ENCODE measurements at places on chromosomes 7 and 10.

DNA sequence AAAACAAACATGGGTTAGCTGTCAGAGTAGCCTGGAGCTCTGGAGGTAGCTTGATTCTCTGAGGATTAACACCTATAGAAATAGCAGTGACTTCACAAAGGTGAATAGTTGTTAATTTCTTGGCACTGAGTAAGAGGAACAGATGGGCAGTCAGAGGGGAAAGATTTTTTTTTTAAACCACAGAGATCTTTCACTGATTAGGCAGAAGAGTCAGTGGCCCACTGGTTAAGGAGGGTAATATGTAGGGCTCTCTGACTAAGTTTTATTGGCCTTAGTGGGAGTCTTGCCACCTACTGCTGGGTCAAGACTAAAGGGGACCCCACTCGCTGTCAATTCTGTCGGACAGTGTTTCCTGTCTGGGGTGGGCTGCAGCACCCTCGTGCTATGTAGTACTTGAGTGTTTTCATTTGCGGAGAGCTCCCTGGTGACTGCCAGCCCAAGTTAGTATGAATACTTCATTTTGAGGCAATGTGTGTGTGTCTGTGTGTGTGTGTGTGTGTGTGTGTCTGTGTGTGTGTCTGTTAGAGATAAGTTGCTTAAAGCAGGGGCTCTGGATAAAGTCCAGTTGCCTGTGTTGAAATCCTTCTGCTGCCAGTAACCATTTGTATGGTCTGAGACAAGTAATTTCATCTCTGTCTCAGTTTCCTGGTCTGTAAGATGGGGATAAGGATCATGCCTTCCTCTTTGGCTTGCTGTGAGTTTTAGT is 145.2 kb downstream of the ARID5B start:
- DNase-seq, result peak; percentile 64
- peaks cover 69% of the 10 kb centered on the region for H3K36me3 ChIP-seq
- H3K4me1 ChIP-seq, result peaks cover 96% of the 10 kb centered on the region
- peak overlapping the region; percentile 100 for H3K27ac ChIP-seq

DNA sequence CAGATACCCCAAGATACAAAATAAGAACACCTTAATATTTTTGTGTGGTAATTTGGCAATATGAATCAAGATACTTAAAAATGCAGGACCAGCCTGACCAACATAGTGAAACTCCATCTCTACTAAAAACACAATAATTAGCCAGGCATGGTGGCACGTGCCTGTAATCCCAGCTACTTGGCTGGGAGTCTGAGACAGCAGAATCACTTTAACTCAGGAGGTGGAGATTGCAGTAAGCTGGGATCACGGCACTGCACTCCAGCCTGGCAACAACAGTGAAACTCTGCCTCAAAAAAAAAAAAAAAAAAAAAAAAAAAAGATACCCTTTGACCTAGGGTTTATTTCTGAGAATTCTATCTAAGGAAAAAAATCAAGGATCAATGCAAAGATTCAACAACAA is 450.7 kb downstream of the SORCS1 start:
- H3K36me3 ChIP-seq, result no peaks in the 10 kb centered on the region
- no peaks in the 10 kb centered on the region for H3K27me3 ChIP-seq
- DNase-seq, result no peak
- no peaks in the 10 kb centered on the region for H3K4me1 ChIP-seq
- H3K4me3 ChIP-seq, result no peak overlapping the region
- H3K27ac ChIP-seq, result no peak overlapping the region

DNA sequence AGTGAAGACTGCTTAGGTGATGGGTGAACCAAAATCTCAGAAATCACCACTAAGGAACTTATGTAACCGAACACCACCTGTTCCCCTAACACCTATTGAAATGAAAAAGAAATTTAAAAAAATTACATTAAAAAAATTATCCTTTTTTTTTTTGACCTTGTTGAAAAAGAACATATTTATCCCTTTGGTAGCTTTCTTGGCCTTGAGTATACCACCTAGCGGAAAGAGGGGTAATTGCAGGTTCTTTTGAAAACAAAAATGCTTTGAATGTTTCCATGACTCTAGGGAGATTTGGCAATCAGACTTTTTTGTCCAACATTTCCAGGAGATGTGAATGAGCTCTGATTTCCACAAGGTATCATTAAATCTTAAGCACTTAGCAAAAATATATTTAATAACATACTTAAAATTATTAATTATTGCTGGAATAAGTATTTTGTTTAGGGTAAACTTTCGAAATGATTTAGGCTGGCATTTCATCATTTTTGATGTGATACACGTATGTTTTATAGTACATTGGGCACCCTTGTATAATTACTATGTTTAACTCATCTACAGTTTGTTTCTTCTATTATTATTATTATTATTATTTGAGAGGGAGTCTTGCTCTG is 47.0 kb upstream of the ELMO1 start:
- H3K4me3 ChIP-seq, result no peak overlapping the region
- no peaks in the 10 kb centered on the region for H3K27me3 ChIP-seq
- H3K36me3 ChIP-seq, result no peaks in the 10 kb centered on the region
- H3K4me1 ChIP-seq, result peaks cover 10% of the 10 kb centered on the region
- no peak for DNase-seq

DNA sequence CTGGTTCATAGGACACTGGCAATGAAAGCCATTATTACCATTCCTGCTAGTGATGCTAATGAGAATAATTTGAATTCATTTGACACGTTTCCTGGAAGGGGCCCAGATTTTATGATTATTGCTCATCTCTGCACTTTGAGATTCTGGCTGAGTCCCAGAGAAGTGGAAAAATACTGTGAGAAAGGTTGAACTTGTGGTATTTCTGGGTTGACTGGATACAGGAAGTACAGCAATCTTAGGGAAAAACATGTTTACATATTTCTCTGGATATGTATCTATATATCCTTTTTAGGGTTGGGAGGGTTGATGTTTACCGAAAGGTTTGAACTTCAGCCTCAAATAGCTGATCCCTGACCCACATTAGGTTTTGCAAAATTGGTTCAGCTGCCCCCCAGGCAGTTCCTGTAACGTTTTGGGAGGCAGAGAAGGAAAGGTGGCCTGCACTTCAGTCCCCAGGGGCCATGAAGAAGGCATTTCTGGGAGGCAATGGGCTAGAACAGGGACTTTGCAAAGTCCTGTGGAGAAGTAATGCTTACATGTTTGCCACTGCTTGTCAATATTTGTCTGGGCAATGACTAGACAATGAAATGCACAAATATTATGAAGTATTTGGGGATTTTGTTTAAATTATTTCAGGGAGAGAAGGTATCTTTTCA is 253.7 kb upstream of the PITRM1 start:
- no peak overlapping the region for H3K27ac ChIP-seq
- no peak for DNase-seq
- no peak overlapping the region for H3K4me3 ChIP-seq
- H3K4me1 ChIP-seq, result peaks cover 18% of the 10 kb centered on the region
- peaks cover 12% of the 10 kb centered on the region for H3K27me3 ChIP-seq
- H3K36me3 ChIP-seq, result no peaks in the 10 kb centered on the region

- no peak for DNase-seq
- no peaks in the 10 kb centered on the region for H3K4me1 ChIP-seq
- H3K36me3 ChIP-seq, result no peaks in the 10 kb centered on the region
- H3K27ac ChIP-seq, result no peak overlapping the region
- H3K4me3 ChIP-seq, result no peak overlapping the region
These were observed 241.9 kb upstream of the SLC26A5 start for GRCh38 chr7:103687951-103688350.

DNA sequence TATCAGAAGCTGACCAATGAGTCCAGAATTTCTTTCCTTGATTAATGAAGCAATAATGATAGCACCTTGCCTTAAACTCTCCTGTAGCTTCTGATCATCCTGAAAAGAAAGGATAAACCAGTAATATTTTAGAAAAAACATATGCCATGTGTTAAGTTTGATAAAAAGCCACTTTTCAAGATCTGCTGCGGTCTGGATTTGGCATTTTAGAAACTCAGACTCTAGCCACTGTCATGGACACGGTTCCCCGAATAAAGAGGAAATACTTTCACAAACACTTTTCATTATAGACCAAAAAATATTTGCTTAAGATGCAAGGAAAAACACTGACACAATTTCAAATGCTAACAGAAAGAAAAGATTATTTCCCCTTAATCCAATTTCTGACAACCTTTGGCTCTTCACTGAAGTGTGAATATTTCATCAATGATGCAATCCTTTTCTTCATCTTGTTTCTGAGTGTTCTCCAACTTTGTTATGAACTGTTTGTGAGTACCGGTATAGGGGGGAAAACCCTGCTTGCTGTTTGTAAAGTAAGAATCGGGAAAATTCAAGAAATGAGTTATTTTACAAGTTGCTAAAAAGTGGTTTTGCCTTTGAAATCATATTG is 329.5 kb downstream of the CRPPA start:
- H3K36me3 ChIP-seq, result no peaks in the 10 kb centered on the region
- H3K4me3 ChIP-seq, result no peak overlapping the region
- H3K4me1 ChIP-seq, result no peaks in the 10 kb centered on the region
- no peaks in the 10 kb centered on the region for H3K27me3 ChIP-seq
- DNase-seq, result no peak

DNA sequence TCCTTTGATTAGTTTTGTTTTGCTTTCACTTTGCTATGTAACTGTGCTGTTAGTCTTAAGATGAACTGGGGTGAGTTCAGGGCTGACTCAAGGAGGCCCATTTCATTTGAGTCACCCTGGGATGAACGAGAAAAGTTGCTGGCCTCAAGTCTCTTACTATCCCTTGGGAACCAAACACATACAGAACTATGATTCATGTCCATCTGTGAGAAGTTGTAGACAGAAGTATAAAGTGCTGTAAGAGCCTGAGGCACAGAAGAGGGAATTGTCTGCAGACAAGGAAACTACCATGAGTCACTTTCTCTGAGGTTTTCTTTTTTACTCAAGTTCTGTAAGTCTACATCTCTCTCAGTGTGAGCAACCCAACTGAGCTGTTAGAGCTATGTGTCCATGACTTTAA is 179.8 kb upstream of the CSTF2T start:
- peaks cover 20% of the 10 kb centered on the region for H3K4me1 ChIP-seq
- H3K27me3 ChIP-seq, result no peaks in the 10 kb centered on the region
- no peak for DNase-seq
- no peaks in the 10 kb centered on the region for H3K36me3 ChIP-seq

DNA sequence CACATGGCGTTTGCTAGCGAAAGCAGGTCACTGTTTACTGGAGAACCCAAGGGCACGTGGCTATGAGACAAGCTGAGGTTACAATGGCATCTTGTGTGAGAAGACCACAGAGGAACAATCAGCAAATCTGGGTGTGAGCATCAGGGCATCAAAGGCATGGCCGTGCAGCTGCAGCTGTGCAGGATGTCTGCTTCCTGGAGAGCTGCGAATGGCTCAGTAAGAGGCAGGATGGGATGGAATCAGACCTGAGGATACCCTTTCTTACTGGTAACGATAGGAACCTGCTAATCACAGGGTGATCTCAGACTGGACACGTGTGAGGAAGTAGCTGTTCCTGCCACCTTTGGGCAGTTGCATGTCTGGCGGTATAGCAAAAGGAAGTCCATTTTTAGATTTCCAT is 119.5 kb downstream of the RNF216 start:
- H3K27ac ChIP-seq, result peak overlapping the region; percentile 61
- no peak for DNase-seq
- peaks cover 60% of the 10 kb centered on the region for H3K36me3 ChIP-seq

GRCh38 chr7:68176974-68177373 is 1180.3 kb downstream of the TYW1 start:
- H3K4me3 ChIP-seq, result no peak overlapping the region
- H3K27ac ChIP-seq, result no peak overlapping the region
- no peaks in the 10 kb centered on the region for H3K36me3 ChIP-seq
- H3K4me1 ChIP-seq, result no peaks in the 10 kb centered on the region
- DNase-seq, result no peak

- peaks cover 98% of the 10 kb centered on the region for H3K36me3 ChIP-seq
- H3K4me1 ChIP-seq, result peaks cover 6% of the 10 kb centered on the region
- no peaks in the 10 kb centered on the region for H3K27me3 ChIP-seq
- no peak overlapping the region for H3K4me3 ChIP-seq
These were observed 41.5 kb downstream of the PITRM1 start for GRCh38 chr10:3131098-3131497.

- peaks cover 17% of the 10 kb centered on the region for H3K4me1 ChIP-seq
- H3K36me3 ChIP-seq, result no peaks in the 10 kb centered on the region
- no peak overlapping the region for H3K27ac ChIP-seq
- H3K27me3 ChIP-seq, result peaks cover 3% of the 10 kb centered on the region
- H3K4me3 ChIP-seq, result no peak overlapping the region
These were observed 75.8 kb downstream of the LSMEM1 start for GRCh38 chr7:112556633-112557032.

DNA sequence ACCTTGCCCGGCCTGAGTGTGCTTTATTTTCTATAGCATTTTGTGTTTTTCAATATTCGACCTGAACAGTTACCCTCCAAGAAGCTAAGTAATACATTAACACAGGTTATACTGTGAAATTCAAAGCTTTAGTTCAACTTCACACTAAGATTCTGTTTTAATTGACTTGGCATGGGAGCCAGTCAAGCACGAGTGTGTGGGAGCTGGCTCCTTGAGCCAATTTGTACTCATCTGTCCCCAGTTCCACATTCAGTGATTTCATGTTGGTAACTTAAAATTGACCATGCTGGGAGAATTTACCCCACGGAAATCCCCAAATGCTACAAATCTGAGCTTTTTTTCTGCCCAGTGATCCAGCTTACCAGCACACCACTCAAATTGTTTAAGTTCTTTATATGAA is 20.3 kb downstream of the TSPAN12 start:
- no peaks in the 10 kb centered on the region for H3K4me1 ChIP-seq
- no peaks in the 10 kb centered on the region for H3K36me3 ChIP-seq
- no peak for DNase-seq
- H3K4me3 ChIP-seq, result no peak overlapping the region
- no peak overlapping the region for H3K27ac ChIP-seq

GRCh38 chr10:4809156-4809555 is 16.9 kb upstream of the AKR1E2 start:
- H3K4me1 ChIP-seq, result no peaks in the 10 kb centered on the region
- no peak for DNase-seq
- H3K27me3 ChIP-seq, result peaks cover 14% of the 10 kb centered on the region
- no peak overlapping the region for H3K4me3 ChIP-seq
- no peak overlapping the region for H3K27ac ChIP-seq
- H3K36me3 ChIP-seq, result no peaks in the 10 kb centered on the region

GRCh38 chr7:140889150-140889549 is 35.6 kb downstream of the BRAF start:
- no peaks in the 10 kb centered on the region for H3K27me3 ChIP-seq
- peaks cover 64% of the 10 kb centered on the region for H3K4me1 ChIP-seq
- no peak overlapping the region for H3K27ac ChIP-seq
- H3K4me3 ChIP-seq, result no peak overlapping the region
- H3K36me3 ChIP-seq, result peaks cover 10% of the 10 kb centered on the region

Data from activated T-cell treated with anti-CD3 and anti-CD28 coated beads, Interleukin-2, amount 50 U/mL, for 24 hours (primary cell).